ENCODE measurements at places on chromosomes 16 and 17.

GRCh38 chr17:61393904-61394629, 5.6 kb upstream of the TBX2 start:
- no peak for DNase-seq

DNA sequence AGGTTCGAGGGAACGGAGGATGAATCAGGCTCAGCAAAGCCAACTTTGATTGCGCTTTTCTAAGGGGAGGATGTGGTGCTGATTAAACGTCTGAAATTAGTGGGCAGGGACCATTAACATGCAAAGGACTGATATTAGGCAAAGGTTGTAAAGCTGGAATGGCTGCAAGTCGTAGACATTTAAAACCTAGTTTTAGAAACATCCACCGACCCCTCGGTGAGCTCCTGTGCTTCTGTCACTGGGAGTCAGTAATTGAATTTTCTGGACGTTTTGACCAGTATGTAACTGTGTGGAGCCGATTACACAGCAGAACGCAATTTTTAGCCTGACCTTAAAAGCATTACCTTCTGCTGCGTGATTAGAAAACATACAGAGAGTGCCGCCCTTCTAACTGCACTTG, 220.6 kb upstream of the HSBP1 start:
- DNase-seq: no peak

- no peak for DNase-seq
Measured at GRCh38 chr17:6793748-6794493, 17.9 kb downstream of the FBXO39 start.

GRCh38 chr17:81401723-81402529, 6.7 kb downstream of the BAHCC1 start:
- no peak for DNase-seq

GRCh38 chr16:68452176-68452575, 3.9 kb upstream of the SMPD3 start:
- DNase-seq: no peak

GRCh38 chr16:58318391-58318790, 23.6 kb upstream of the PRSS54 start:
- no peak for DNase-seq

GRCh38 chr16:14125000-14125681, 54.0 kb downstream of the MRTFB start:
- no peak for DNase-seq

- DNase-seq: no peak
Measured at GRCh38 chr16:84220851-84221250, 19.0 kb downstream of the KCNG4 start.

GRCh38 chr16:31301708-31302400, 42.1 kb downstream of the ITGAM start:
- DNase-seq: no peak

DNA sequence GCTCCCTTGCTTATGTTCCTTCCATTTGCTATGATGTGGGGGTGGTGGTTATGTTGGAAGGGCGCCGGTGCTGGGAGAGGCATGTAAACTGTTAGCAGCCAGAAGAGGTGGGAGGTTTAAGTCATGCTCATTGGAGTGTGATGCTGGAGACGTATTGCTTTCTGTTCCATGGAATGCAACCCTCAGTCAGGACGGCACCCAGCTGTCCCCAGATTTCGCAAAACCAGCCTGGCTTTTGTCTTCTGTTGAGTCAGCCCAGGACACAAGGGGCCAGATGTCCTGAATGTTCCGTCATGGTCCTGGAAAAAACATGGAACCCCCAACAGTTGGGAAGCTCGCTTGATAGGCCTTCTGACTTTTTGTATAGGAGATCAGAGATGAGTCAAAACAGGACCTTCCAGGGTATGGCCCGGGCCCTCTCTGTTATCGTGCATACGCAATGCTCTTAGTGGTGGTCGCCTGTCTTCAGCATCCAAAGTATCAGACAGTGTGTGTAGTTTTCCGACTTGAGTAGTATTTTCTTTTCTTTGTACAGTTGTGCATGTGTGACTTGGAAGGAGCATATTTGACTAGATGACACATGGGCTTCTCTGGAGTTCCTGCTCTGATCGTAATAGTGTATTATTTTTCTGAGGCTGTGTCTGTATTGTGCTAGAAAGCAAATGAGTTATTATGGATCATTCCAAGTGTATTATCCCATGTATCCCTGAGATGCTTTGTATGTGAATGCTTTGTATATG, 201.9 kb downstream of the SNX29 start:
- no peak for DNase-seq

DNA sequence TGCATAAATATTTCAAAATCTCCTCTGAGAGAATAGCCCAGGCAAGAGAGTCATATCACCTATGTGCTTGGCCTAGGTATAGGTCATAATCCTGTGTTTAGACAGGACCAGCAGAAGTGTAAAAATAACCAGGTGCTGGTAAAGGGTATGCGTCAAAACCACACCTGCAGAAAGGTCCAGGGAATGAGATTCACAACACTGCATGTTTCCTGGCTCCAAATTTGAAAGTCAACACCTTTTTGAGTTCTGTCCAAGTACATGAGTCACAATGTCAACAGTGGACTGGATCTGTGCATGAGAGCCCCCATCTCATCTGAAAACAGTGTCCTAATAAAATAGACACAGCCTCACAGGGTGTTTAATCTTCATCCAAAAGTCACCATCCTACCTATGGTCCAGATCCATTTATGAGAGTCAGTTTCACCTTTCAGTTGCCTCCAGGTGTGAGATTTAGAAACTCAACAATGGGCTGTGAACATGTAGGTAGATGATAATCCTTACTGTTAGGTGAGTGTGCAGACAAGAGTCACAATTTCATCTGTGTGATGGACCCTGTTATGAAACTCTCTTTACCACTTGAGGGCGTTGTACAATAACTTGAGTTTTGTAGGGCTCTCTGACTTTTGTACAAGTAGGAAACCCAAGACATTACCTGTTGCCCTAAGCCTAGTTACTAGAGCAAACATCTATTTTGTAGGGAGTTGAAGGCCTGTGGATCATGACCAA, 2100.7 kb downstream of the TP53TG3F start:
- DNase-seq: no peak

- DNase-seq: no peak
Measured at GRCh38 chr16:20136446-20136968, 62.8 kb upstream of the GPR139 start.

GRCh38 chr17:61813211-61813610, 50.1 kb downstream of the BRIP1 start:
- no peak for DNase-seq

DNA sequence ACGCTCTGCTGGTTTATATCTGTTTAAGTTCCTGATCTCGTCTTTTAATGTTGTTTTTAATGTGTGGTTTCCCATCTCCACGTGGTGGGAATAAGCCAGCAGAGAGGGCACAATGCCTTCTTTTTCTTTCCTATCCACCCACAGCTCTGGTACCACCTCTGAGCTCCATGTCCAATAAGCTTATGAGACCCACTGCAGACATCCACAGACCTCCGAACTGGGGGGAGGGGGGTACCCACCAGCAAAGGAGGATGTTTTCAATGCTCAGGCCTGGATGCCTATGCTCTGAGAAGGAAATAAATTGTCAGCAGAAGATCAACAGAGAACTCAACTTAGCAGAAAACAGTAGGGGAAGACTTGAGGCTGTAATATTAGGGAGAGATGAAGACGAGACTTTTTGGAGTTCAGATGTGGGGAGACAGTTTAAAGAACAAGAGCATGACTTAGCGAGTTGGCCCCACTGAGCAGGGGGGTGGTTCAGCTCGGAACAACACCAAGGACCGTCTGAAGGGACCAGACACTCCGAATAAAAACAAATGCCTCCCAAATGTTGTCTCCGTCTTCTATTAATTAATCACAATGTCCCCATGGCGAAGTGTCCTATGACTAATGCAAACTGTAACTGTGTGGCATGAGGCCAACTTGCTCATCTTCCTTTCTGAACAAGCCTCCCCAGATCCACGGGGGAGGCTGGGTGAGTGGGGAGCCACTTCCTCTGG, 62.7 kb downstream of the GAS7 start:
- no peak for DNase-seq

GRCh38 chr17:64223931-64224629, 39.0 kb downstream of the TEX2 start:
- DNase-seq: no peak

- no peak for DNase-seq
Measured at GRCh38 chr16:86243123-86243473, 267.2 kb upstream of the FOXF1 start.
